CD4-positive, alpha-beta T cell treated with Interleukin-15 for 4 hours (primary cell): ENCODE measurements at places on chromosomes 12 and 14.

DNA sequence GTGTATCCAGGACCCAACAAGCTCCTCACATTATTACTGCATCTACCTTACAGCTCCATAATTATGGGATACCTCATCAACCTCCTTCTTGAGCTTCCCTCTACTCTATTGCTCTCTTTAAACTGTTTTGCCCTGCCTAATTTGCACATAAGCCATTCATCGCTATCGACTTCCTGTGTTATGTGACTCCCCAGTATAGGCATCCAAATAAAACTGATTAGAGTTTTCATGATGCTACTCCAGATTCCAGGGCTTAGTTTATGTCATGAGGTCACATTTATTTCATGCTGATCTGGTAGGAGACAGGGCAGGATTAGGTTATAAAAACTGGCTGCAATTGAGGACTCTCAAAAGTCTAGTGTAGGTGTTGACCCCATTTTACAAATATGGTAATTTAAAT, 569.9 kb upstream of the MGAT4C start:
- DNase-seq: no peak

DNA sequence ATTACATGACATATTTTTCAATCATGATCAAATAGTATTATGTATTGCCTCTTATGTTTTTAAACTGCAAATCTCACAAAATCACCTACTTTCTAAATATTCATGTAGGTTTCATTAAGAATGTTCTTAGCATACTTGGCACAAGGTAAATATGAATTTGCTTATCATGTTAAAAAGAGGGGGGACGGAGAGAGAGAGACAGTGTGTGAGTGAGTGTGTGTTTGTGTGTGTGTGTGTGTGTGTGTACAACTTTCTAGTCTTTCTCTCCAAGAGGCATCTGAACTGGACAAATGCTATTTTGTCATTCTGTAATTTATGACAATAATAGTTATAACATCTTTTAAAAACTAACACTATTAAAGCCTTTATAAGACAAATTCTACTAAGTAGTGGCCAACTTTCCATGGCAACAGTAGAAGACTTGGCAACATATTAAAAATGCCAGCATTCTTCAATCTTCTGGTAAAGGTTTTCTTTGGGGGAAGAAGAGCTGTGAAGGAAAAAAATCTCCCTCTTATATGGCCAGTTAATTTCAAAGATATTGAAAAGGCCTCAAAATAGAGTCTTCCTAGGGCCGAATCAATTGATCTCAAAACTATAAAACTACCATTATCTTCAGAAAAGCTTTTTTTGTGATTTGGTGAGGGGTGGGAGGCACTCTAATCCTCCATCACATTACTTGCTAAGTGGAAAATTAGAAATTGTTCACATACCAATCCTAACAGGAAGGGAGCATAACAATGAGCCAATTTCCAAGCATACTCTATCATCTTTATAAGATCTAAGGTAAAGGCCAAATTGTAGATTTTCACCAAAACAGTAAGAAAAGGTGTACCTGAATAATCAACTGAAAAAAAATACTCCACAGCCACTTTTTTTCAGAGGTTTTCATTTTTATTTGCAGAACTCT, 28.2 kb downstream of the CDK17 start:
- no peak for DNase-seq

DNA sequence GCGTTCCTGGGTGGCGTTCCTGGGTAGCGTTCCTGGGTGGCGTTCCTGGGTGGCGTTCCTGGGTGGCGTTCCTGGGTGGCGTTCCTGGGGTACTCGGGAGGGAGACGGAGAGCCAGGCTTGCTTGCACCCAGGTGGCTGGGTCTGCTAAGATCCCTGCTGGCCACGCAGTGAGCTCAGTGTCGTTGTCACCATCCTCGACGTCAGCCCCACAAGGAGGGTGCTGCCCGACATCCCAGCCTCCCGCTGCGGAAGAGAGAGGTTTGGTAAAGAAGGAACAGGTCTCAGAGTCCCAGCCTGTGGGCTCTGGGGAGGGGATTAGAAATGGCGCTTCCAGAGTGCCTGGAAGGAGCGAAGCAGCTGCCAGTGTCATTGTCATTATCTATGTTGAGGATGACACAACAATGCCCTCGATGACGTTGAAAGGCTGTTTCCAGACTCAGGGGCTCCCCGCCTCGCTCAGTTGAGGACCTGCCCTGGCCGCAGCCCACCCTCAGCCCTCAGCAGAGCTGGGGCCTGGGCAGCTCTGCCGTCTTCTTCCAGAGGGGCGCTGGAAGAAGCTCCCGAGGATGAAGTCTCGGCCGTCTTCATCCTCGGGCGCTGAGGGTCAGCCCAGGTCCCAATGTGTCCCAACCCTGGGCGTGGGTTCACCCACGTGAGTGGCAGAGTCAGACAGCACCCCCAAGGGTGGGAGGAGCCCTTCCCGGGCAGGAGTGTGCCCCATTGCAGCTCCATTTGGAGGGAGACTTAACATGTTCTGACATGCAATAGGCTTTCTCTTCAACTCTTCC, 328.8 kb downstream of the ADGRD1 start:
- no peak for DNase-seq

DNA sequence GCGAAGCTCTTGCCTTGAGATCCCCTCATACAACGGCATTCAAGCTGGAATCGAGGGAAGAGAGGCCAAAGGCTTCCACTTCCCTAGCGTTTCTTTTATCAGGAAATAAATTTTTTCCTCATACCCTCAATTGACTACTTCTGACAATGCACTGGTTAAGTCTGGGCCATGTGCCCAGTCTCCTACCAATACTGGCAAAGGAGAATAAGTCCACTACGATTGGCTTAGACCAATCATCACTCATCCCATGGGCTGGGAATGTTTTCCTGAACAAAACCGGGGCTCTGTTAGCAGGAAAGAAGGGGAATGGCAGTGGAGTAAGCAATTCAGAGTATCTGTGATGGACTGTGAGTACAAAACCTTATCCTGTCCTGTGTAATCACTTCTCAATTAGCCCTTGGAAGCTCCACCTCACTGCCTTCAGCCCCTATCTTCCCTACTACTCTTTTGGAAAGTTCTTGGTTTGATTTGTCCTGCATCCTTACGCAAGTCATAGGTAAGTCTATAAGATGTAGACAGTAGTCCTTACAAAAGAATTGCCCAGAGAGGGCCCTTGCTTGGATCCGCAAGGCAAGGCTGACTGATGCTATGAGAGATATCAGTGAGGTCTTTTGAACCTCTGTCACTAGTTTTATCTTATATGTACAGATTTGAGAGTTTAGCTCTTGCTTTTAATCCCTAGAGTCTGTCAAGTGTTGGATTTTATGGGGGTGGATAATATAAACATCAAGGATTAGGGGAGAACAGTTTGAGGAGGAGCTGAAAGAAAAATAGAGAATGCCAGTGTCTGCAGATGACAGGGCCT, 36.3 kb upstream of the CDK17 start:
- DNase-seq: no peak

DNA sequence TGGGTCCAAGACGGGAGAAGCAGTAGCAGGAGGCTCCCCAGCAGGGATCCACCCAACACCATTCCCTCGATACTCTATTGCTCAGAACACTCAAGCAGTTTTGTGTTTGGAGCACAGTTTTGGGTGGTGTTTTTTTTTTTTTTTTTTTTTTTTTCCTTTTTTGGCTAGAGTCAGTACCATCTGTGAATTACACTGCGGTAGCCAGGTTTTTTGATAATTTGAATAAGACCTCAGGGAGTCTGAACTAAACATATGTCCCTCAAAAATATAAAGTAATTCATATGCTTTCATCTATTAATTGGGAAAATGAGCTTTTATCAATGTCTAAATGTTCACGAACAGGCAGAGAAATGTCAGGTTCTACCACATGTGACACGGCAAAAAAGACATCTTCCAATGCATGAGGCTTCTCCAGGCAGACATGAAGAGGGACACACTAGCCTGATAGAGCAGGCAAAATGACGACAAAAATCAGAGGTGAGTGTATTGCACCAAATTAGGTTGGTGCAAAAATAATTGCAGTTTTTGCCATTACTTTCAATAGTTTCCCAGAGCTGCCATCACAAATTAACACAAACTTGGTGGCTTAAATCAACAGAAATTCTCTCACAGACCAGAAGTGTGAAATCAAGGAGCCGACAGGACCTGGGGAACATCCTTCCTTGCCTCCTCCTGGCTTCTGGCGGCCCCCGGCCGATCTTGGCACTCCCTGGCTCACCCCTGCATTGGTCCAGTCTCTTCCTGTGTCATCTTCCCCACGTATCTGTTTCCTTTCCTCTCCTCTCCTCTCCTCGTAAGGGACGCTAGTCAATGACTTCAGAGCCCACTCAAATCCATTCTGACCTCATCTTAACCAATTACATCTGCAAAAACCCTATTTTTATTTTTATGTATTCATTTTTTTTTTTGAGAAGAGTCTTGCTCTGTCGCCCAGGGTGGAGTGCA, 33.9 kb downstream of the FOXN3 start:
- DNase-seq: no peak

- no peak for DNase-seq
Observed at GRCh38 chr14:88775532-88775931, 17.2 kb downstream of the EML5 start.

- no peak for DNase-seq
Observed at GRCh38 chr14:37641117-37641516, 45.7 kb downstream of the TTC6 start.

- no peak for DNase-seq
Observed at GRCh38 chr12:26689281-26689841, 143.6 kb downstream of the ITPR2 start.

DNA sequence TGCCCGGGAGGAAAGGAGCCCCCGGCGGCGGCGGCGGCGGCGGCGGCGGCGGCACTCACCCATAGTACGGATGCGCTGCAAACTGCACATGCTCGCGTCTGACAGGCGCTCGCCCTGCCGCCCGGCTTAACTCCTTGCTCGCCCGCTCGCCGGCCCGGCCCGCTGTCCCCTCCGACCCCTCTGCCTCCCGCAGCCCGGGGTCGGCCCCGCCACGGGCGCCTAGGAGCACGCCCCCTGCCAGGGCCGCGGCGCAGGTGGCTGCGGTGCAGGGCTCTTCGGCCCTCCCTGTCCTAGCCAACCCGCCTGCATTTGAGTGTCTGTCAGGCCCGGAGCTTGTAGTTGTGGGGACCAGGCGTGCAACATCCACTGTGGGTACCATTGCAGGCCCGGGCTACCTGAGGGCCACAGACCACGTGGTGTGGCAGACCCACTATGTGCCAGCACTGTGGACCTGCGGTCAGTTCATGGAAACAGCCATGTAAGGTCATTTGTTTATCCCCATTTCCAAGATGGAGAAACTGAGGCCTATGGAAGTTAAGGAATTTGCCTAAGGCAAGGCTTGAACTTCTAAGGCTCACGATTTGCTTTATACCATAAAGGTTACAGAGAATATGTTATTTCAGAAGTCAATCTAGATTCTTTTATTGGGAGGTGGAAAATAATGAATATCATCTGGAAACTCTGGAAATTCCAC, 17.6 kb upstream of the PLEKHH1 start:
- DNase-seq: peak; percentile 28

DNA sequence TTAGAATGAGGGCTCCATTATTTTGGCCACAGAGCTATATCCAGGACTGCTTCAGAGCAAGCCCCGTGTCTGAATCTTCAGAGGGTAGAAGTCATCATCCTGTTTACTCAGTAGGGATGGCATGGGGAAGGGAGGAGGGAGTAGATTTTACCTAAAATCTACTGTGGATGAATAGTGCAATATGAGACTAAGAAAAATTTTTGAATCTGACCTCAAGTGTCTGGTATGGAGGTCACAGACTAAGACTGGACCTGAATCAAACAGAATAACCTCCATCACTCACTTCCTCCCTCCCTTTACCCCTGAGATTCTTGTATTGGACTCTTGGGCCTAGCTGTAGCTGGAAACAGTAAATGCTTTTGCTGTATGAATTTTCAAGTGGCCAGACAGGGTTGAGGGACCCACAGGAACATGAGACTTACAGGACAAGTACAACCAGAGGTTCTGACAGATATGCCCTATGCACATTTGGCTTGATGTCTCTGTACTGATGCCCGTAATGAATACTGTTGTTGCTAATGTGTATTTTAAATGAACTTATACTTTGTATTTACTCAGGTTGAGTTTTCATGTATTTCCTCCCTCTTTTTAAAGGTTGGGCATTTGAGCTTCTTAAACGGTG, 78.5 kb downstream of the CCDC91 start:
- DNase-seq: no peak

GRCh38 chr12:30823764-30824163, 69.0 kb upstream of the CAPRIN2 start:
- DNase-seq: no peak
